CD8-positive, alpha-beta memory T cell (primary cell): ENCODE measurements at places on chromosomes 11 and 22. TPM values are rescaled to one million over a fixed set of nuclear protein-coding genes. Genes with fewer than 3 reads are reported as not detected.

- no peak for DNase-seq
These were observed 121.2 kb upstream of the TIMP3 start for GRCh38 chr22:32680277-32680676.

Gene BTBD18
- total RNA-seq: not detected

- no peak for DNase-seq
These were observed 396.2 kb downstream of the NTM start for GRCh38 chr11:131766637-131767036.

Gene PLEKHA7
- 5.3 TPM for total RNA-seq

Gene RNF215
- total RNA-seq: 6.3 TPM

- no peak for DNase-seq
These were observed 171.1 kb downstream of the COMMD9 start for GRCh38 chr11:36118084-36118483.

DNA sequence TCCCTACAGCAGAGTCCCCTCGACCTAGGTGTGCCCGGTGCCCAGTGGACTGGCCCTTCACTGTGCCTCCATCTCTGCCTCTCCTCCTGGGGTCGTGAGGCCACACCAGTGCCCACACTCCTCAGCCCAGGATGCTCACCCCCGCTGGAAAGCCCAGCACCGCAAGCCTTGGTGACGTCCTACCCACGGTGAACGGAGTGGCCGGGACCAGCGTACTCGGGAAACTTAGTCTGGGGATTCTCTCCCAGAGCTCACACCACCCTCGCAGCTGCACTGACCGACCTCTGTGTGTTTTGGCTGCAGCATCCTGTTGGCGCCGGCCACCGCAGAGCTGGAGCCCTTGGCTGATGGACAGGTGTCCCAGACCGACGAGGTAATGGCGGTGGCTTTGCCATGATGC, 35.5 kb upstream of the KRTAP5-7 start:
- DNase-seq: no peak

- no peak for DNase-seq
These were observed 79.6 kb downstream of the EMSY start for GRCh38 chr11:76524461-76524860.

GRCh38 chr22:46175631-46176030, 25.3 kb downstream of the PPARA start:
- DNase-seq: no peak
